ENCODE measurements at places on chromosomes 2 and 18. TPM values are rescaled to one million over a fixed set of nuclear protein-coding genes. Genes with fewer than 3 reads are reported as not detected.
A peak's percentile ranks its signal among the peaks of the same experiment; 100 is the strongest.

DTNA gene
- total RNA-seq = 9.6 TPM

- no peak overlapping the region for H3K4me3 ChIP-seq
- no peak overlapping the region for H3K27ac ChIP-seq
- no peaks in the 10 kb centered on the region for H3K27me3 ChIP-seq
Observed at GRCh38 chr2:189514104-189514503, 66.5 kb downstream of the SLC40A1 start.

- H3K27ac ChIP-seq = no peak overlapping the region
- H3K4me1 ChIP-seq = no peaks in the 10 kb centered on the region
- no peaks in the 10 kb centered on the region for H3K27me3 ChIP-seq
- DNase-seq = no peak
- H3K36me3 ChIP-seq = no peaks in the 10 kb centered on the region
Observed at GRCh38 chr18:28725876-28726275, 548.9 kb upstream of the CDH2 start.

SAG gene
- total RNA-seq = not detected

GRCh38 chr2:203675086-203675485 is 31.4 kb upstream of the CD28 start:
- H3K36me3 ChIP-seq = no peaks in the 10 kb centered on the region
- no peak for DNase-seq
- H3K4me1 ChIP-seq = no peaks in the 10 kb centered on the region
- H3K4me3 ChIP-seq = no peak overlapping the region
- no peak overlapping the region for H3K27ac ChIP-seq

SERPINB10 gene
- total RNA-seq = not detected

TACR1 gene
- not detected for total RNA-seq

DNA sequence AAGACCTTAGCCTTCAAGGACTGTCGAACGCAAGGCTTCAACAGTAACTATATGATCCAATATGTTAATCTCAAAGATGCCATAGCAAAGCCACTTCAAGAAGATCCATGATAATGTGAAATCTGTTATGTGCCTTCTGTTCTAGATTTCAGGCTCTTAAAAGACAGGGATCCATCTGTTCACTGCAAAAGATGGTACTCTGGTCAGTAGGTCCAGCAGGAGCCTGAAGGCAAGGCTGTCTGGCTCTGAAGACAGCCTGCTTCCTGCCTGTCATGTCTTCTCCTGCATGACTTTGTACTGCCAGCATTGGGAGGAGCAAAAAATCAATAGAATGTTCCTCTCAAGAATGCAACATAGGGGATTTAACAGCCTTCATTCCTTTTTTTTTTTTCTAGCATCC is 270.8 kb upstream of the PARD3B start:
- DNase-seq = no peak
- no peak overlapping the region for H3K4me3 ChIP-seq
- H3K4me1 ChIP-seq = no peaks in the 10 kb centered on the region
- no peak overlapping the region for H3K27ac ChIP-seq

- H3K36me3 ChIP-seq = no peaks in the 10 kb centered on the region
- no peak overlapping the region for H3K27ac ChIP-seq
- no peak overlapping the region for H3K4me3 ChIP-seq
- DNase-seq = no peak
Observed at GRCh38 chr2:107738266-107738665, 88.4 kb upstream of the RGPD4 start.

GRCh38 chr18:67862069-67862468 is 345.5 kb upstream of the DSEL start:
- H3K4me3 ChIP-seq = no peak overlapping the region
- no peaks in the 10 kb centered on the region for H3K27me3 ChIP-seq
- DNase-seq = no peak

HOXD4 gene
- 0.61 TPM for total RNA-seq

TRABD2A gene
- 4.6 TPM for total RNA-seq

TEX44 gene
- not detected for total RNA-seq

DNA sequence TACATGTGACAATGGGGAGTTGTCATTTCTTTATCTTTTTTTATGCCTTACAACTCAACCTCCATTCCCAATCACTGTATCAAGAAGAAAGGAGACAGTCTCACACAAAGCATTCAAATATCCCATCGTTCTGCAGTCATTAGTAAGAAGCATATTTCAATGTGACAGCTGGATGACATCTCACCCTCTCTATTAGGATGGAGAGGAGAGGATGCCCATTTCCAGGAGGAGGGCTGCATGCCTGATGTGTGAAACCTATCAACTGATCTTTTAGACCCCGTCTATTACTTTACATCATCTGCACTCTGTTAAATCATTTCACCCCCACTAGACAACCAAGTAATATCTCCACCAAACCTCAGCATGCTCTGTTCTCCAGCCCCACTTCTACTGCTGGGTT is 292.7 kb upstream of the CHAC2 start:
- no peaks in the 10 kb centered on the region for H3K36me3 ChIP-seq
- H3K27me3 ChIP-seq = no peaks in the 10 kb centered on the region
- peaks cover 37% of the 10 kb centered on the region for H3K4me1 ChIP-seq
- H3K4me3 ChIP-seq = peak overlapping the region; percentile 24
- peak overlapping the region; percentile 57 for H3K27ac ChIP-seq

DNA sequence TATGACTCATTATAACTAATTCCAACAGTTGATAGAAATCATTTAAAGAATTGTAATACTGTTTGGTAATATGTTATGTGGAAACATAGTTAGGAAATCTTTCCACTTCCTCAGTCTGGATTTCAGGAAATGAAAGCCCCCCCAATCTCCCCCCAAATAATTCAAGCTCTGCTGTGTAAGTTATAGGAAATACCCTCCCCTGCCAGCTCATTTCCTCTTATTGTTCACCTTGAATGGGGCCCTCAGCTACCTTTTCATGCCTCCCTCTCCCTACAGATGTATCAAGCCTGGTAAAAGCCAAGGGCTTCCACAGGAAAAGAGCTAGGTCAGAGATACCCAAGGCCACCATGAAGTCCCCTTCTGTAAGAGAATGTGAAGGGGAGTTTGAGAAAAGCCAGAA is 155.5 kb downstream of the CNTNAP5 start:
- H3K27me3 ChIP-seq = no peaks in the 10 kb centered on the region
- DNase-seq = no peak
- no peaks in the 10 kb centered on the region for H3K4me1 ChIP-seq
- H3K27ac ChIP-seq = no peak overlapping the region

DNA sequence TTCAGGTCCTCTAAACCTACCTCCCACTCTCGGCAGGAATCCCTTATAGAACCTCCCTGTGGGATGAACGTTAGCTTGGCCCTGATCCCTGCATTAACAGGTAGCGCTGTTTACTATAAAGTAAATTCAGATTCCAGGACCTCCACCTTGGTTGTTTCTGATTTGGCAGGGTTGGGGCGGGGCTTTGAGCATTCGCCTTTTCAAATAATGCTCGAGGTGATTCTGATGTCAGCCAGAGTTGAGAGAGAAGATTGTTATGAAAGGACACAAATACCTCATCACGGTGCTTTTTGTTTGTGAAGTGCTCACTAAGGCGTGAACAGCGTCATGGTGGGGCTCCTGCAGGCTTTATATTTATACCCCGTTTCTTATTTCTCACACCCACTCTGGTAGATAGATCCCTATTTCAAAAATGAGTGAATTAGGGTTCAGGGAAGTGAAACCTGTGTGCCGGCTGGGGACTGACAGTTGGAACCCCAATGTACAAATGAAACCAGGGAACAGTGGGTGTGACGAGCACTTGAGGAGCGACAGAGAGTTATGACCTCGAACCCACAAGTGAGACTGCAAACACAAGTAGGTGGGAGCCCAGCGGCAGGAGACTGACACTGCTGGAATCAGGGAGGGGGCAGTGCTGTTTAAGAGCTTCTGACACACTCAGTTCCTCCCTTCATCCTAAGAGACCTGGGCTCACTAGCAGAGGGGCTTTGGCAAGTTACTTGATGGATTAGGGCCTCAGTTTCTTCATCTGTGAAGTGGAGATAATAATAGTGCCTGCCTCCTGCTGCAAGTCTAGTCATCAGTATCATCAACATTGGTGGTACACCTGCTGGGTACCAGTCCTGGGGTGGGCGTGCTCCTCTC is 14.2 kb upstream of the CXCR4 start:
- H3K4me1 ChIP-seq = peaks cover 30% of the 10 kb centered on the region
- peaks cover 18% of the 10 kb centered on the region for H3K27me3 ChIP-seq
- H3K27ac ChIP-seq = no peak overlapping the region
- DNase-seq = no peak

- no peaks in the 10 kb centered on the region for H3K27me3 ChIP-seq
- no peak for DNase-seq
- peaks cover 12% of the 10 kb centered on the region for H3K4me1 ChIP-seq
Observed at GRCh38 chr2:70964133-70964532, 14.3 kb upstream of the ANKRD53 start.

POTEI gene
- total RNA-seq = 1.2 TPM

- H3K27me3 ChIP-seq = no peaks in the 10 kb centered on the region
- H3K27ac ChIP-seq = no peak overlapping the region
- H3K4me1 ChIP-seq = no peaks in the 10 kb centered on the region
- no peaks in the 10 kb centered on the region for H3K36me3 ChIP-seq
- DNase-seq = no peak
Observed at GRCh38 chr2:190545093-190545492, 10.6 kb upstream of the NEMP2 start.

- H3K4me1 ChIP-seq = no peaks in the 10 kb centered on the region
- H3K36me3 ChIP-seq = no peaks in the 10 kb centered on the region
- no peak overlapping the region for H3K4me3 ChIP-seq
- no peak for DNase-seq
- peaks cover 5% of the 10 kb centered on the region for H3K27me3 ChIP-seq
- H3K27ac ChIP-seq = no peak overlapping the region
Observed at GRCh38 chr18:55228191-55228590, 268.9 kb upstream of the CCDC68 start.

SLC38A11 gene
- not detected for total RNA-seq

DNA sequence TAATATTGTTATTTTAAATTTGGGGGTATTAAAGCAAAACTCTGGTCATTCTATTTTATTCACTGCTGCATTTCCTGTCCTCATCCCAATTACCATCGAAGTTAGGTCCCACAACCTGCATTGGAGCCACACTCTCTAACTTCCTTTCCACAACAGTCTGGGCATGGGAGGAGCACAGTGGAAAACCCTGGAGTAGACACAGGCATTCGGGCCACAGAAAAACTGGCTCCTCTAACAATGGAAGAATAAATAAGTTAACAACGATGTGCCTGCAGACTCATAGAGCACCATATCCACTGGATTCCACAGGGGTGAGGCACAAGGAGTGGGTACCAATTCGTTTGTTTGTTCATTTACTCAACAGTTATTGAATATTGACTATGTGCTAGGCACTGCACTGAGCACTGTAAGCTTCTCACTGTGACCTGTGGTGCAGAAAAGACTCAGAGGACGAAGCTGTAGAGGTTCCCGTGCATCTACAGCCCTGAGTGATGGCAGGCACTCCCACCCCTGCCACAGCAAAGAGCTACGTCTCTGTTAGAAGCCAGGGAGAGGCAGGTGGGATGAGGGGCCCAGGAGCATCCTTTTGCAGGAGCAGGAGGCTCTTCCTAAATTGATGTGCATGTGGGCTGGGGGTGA is 154.2 kb upstream of the PGAP1 start:
- no peak overlapping the region for H3K27ac ChIP-seq
- no peaks in the 10 kb centered on the region for H3K27me3 ChIP-seq
- H3K4me1 ChIP-seq = peaks cover 3% of the 10 kb centered on the region
- no peaks in the 10 kb centered on the region for H3K36me3 ChIP-seq
- H3K4me3 ChIP-seq = no peak overlapping the region

ARHGAP25 gene
- 0.27 TPM for total RNA-seq

GRCh38 chr2:28580078-28580477 is 84.2 kb downstream of the PLB1 start:
- DNase-seq = no peak
- peaks cover 17% of the 10 kb centered on the region for H3K4me1 ChIP-seq
- no peaks in the 10 kb centered on the region for H3K27me3 ChIP-seq
- no peak overlapping the region for H3K27ac ChIP-seq
